ENCODE measurements at places on chromosomes 2 and 18.

- H3K27ac ChIP-seq, result peak overlapping the region; percentile 77
- H3K4me1 ChIP-seq, result peaks cover 22% of the 10 kb centered on the region
- H3K27me3 ChIP-seq, result peaks cover 4% of the 10 kb centered on the region
Measured at GRCh38 chr2:217223222-217223930, 363.5 kb upstream of the TNP1 start.

- no peak overlapping the region for H3K4me3 ChIP-seq
- no peak for DNase-seq
- H3K36me3 ChIP-seq, result no peaks in the 10 kb centered on the region
- H3K4me1 ChIP-seq, result peaks cover 4% of the 10 kb centered on the region
- H3K27me3 ChIP-seq, result peaks cover 6% of the 10 kb centered on the region
Measured at GRCh38 chr2:191824398-191824797, 22.5 kb downstream of the CAVIN2 start.

DNA sequence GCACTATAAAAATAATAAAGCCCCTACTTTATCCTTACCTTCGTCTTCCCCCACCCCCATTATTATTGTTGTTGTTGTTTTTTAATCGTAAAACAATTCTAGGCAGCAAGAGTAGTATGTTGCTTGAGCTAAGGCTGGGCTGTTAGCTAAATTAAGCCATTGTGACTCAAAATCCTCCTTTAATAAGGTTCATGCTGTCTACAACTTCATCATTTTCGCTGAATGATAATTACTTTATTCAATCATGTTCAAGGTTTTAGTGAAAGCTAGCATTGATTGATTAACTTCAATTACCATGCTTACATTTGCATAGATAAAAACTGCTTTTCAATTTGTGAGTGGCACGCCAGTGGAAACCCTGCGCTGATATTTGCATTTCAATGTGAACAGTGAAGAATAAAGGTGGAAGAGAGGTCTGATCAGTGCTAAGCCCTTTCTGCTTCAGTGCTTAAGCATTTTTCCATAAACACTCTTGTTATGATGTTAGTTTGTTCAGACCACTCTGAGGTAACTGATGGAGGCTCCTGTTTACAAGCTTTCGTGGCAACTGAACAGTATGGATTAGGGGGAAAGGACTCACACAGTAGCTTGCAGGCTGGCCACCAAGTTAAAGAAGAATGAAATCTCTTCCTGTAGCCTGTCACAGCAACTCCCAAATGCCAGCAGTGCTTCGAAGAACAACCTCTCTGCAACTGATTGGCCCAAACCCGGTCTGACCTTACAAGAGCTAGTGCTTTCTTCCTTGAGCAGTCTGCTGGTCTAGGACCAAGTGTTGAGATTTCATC, 156.8 kb downstream of the GPD2 start:
- peaks cover 17% of the 10 kb centered on the region for H3K4me1 ChIP-seq
- H3K27me3 ChIP-seq, result no peaks in the 10 kb centered on the region
- H3K4me3 ChIP-seq, result no peak overlapping the region

GRCh38 chr2:144830543-144830942, 310.6 kb upstream of the ZEB2 start:
- H3K4me1 ChIP-seq, result no peaks in the 10 kb centered on the region
- H3K27me3 ChIP-seq, result peaks cover 3% of the 10 kb centered on the region
- DNase-seq, result no peak
- H3K27ac ChIP-seq, result no peak overlapping the region
- no peaks in the 10 kb centered on the region for H3K36me3 ChIP-seq

DNA sequence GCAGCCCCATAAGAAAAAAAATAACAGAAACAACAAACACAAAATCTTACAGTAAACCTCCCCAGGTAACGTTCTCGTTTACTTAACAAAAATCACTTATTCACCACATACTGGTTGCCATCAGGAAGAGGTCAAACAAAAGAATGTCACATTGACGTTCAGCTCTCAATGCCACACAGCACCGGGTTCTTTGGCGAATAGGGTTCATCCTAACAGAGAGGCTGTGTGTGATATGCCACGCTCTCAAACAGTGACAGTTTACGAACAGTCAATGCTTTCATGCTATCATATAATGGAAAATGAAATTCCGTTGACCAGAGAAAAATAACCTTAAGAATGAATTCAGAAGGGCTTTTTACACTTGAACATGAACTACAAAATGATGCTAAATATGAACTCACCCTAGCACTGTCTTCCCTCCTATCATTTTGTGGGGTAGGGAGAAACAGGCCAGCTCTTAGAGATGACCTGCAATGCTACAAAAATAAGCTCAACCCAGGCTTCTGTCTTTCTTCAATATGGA, 2.0 kb downstream of the TMEM163 start:
- H3K4me3 ChIP-seq, result peak overlapping the region; percentile 84
- no peak overlapping the region for H3K27ac ChIP-seq
- no peak for DNase-seq
